CD4-positive, alpha-beta T cell treated with Interleukin-17A for 1 hour (primary cell): ENCODE measurements at places on chromosomes 6 and 20.

DNA sequence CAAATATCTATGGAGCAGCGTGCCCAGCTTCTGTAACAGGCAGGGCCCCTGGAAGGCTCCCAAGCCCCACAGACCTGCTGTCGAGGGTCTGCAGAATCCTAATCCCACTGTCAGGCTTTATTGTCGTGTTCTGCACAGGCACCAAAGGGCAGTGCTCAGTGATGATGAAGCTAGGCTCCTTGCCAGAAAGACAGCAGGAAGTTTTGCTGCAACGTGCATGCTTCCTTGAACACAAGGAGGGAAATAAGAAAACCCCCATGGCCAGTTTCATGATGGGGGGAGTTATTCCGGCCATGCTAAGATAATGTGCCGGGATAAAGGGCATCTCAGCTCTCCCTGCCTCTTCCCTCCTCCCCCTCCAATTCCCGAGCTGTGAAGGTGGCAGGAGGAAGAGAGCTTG, 109.4 kb upstream of the KCNG1 start:
- no peak for DNase-seq

- no peak for DNase-seq
Measured at GRCh38 chr6:4322846-4323309, 187.5 kb upstream of the ECI2 start.

- DNase-seq: no peak
Measured at GRCh38 chr20:32749914-32750637, 6.8 kb upstream of the COMMD7 start.

GRCh38 chr6:35177596-35177995, 36.2 kb upstream of the SCUBE3 start:
- DNase-seq: no peak

- DNase-seq: no peak
Measured at GRCh38 chr20:50285376-50286173, 94.9 kb downstream of the CEBPB start.

DNA sequence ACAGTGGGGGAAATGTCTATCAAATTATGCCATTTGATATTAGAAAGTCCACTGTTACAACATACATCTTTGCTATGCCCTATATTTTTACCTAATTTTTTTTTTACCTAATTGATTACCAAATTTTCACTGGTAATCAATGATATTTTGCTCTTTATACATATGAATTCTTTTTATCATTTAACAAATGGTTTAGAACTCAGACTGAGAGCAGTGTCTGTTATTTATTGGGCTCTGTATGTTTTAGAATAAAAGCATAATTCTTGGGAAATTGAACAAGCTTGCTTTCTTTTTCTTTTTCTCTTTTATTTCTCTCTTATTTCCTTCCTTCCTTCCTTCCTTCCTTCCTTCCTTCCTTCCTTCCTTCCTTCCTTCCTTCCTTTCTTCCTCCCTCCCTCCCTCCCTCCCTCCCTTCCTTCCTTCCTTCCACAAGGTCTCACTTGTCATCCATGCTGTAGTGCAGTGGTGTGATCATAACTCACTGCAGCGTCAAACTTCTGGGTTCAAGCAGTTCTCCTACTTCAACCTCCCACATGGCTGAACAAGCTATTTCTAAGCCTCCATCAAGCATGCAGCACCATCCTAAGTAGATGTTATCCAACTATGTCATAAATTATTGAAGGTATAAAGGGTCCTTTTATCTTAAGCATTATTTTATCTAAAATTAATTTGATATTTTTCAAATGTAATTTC, 911.7 kb upstream of the CITED2 start:
- no peak for DNase-seq

GRCh38 chr6:110554966-110555460, 78.6 kb upstream of the SLC22A16 start:
- no peak for DNase-seq

DNA sequence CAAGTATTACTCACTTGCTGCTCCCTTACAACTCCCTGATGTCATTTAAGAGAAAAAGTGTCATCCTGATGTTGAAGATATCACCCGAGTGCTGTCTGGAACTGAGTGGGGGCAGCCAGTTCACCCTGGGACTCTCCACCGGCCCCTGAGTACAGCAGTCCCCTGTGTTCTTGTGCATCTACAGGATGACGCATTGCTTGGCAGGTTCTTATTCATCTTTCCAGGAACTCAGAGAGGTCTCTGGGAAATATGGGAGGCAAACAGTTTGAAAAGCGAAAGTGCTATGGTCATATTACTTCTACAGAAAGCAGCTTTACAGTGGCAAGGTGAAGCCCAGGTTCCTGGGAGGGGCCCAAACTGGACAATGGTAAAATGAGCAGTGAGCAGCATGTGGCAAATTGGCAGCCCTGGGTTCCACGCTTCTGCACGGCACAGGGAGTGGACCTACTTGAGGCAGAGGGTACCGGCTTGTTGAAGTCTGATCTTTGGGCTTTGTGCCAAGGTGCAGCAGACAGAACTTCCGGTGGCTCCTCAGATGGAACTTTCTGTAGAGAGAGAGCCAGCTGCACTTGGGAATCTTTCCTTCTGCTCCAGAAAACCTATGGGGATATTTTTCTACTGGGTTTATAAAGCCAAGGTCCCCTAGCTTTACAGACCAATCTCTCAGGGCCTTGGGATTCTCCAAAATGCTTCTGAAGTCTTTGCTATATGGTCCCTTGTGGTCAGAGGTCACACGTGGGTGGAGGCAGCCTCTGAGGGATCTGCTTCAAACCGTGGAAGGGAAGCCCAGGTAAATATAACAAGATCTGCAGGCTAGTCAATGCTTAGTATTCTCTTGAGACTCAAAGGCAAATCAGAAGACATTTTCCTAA, 128.3 kb downstream of the MAP3K7 start:
- DNase-seq: peak; percentile 65

DNA sequence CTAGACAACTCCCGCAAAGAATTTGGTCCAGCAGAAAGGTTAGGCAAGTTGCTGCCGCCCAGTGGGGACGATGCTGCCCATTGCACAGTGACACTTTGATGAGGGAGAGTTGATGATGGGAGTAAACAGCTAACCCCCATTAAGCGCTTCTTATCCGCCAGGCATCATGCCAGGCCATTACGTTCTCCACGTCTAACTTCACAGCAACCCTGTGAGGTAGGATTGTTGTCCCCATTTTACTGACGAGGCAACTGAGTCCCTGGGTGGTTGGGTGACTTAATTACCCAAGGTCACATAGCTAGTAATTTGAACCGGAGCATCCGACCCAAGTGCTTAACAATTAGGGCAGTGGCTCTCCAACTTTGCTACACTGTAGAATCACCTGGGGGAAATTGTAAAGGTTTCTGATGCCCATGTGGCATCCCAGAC, 738 bp downstream of the RALGAPB start:
- no peak for DNase-seq

- no peak for DNase-seq
Measured at GRCh38 chr20:19431316-19431700, 218.9 kb downstream of the SLC24A3 start.

GRCh38 chr6:19153270-19153980, 683.7 kb upstream of the ID4 start:
- DNase-seq: no peak

DNA sequence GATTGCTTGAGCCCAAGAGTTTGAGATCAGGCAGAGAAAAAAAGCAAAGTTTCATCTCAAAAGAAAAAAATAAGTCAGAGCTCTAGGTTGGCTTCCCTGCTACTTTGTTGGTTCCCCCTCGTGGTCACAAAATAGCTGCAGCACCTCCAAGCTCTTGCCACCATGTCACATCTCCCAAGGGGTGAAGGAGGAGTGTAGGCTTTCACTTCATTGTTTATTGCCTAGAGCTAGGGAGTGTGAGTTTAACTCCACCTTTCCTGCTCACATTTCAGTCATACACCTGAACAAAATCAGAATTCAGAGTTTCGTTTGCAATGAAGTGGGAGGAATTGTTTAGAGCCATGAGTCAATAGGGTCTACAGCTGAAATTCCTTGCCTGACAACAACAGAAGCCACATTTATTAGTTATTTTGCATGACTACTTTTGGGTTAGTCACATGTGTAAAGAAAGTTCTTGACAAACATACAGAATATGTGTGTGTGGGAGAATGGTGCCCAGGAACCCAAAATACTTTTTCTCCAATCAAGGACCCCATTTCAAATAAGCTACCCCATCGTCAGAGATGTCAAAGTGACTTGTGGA, 56.2 kb upstream of the UFL1 start:
- no peak for DNase-seq

DNA sequence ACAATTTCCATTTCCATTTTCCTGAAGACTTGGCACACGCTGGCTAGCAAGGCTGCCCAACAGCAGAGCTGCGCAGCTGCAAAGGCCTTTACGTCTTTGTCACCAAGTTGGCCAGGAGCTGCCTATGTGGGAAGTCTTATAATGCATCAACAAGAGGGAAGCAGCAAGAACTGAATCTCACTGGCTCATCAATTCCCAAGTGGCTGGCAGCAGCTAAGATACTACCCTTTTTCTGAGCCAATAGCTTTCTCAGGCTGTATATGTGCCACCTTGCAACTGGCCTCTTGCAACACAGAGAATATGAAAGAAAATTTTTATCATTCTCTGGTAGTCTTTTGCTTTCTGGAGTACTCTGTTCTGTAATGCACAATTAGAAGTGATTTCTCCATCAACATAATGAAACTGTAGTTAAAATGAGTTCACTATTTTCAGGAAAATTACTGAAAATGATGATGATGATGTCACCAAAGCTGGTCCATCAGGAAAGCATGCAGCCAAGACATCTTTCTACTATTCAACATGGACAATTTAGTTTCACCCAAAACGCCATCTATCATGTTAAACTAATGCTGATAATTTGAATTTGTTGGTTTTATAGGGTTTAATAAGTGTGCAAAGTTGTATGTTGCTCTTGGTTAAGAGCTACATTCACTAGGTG, 97.3 kb upstream of the FOXA2 start:
- DNase-seq: no peak

DNA sequence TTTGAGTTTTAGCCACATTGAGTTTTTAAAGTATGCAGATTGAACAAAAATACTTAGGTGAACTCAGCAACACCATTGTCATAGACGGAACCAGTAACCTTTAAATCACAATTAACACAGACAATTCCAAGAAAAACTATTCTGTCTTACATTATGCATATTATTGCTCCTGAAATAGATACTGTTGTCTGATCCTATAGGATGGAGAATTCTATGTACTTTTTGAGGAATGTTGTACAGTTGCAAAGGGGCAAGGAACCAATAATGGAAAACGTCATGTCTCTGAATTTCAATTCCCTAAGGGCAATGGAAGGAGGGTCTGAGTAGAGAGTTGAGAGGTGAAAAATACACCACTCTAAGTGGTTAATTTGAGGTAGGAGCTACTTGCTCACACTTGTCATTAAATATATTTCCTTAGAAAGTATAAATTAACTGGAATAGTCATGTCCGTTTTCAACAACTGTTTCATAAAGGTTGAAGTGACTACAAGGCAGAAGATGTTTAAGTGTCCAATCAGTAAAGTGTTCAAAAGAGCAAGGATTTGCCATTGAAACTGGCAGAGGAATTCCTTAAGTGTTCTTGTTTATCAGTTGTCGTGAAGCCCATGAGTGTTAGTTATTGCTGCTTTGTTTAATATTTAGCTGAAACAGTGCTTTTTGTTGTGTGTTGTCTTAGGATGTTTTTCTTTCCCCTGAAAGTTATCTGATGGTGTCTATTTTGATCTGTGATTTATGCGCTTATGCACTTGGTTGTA, 1.3 kb downstream of the NKAIN2 start:
- no peak for DNase-seq

DNA sequence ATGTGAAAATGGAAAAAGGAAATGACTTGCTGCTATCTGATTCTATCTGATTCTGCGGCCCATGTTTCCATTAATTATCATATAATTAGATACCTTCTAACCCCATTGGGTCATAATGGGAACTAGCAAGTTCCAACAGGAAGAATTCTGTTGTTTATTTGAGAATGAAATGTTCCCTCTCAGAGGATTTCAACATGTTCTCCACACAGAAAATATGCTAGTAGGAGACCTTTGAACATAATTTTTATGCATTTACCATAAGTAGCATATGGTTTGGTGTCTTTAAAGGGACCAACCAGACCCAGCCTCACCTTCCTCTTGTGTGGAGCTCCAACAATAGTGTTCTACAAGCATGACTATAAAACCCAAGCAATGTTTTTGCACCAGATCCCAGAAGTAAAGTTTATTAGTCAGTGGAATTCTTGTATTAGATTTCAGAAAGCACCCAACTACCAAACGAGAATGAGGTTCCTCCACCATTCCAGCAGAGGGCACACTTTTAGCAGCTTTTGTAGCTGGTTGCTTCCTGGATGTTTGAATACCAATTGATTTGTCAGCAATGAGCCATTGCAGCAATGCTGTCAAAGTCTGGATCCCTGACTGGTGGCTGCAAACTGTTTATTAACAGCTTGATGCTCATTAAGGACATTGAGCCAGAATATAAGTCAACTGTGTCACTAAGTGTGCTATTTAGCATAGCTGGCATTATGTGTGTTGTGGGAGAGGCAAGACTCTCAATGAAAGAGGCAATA, 143.6 kb upstream of the GJE1 start:
- peak; percentile 46 for DNase-seq

GRCh38 chr20:20970841-20971240, 135.3 kb downstream of the LINC00237 start:
- no peak for DNase-seq

- no peak for DNase-seq
Measured at GRCh38 chr6:113365191-113365590, 492.0 kb upstream of the MARCKS start.

DNA sequence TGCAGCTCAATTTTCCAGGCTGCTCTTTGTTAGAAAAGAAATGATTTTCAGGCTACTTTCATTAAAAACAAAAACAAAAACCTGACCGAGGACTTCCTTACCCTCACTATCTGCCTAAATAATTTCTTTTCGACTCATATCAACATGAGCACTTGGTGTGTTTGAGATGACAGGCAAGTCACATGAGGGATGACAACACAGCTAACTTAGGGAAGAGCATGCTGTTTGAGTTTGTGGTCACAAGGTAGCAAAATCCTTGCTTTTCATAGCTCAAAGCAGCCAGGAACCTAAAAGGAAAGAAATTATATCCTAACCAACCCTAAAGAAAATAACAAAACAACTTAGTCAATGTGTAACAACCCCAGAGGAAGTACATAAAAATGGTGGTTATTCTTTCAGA, 459.5 kb downstream of the KIF16B start:
- DNase-seq: no peak

DNA sequence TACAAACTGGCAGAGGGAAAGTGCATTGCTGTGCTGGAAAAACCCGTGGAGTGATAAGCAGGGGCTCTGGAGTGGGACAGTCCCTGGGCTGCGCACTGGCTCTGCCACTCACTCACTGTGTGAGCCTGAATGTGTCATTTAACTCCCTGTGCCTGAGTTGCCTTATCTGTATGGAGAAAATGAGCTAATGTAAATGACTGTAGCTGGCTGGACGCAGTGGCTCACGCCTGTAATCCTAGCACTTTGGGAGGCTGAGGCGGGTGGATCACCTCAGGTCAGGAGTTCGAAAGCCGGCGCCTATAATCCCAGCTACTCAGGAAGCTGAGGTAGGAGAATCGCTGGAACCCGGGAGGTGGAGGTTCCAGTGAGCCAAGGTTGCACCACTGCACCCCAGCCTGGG, 18.4 kb upstream of the RPN2 start:
- no peak for DNase-seq

- DNase-seq: peak; percentile 7
Measured at GRCh38 chr6:124819346-124819745, 142.9 kb upstream of the RNF217 start.
